ENCODE measurements at places on chromosomes 13 and 19.
A peak's percentile ranks its signal among the peaks of the same experiment; 100 is the strongest.

- no peak for DNase-seq
These were observed 1580.4 kb upstream of the PRR20A start for GRCh38 chr13:55560331-55560730.

DNA sequence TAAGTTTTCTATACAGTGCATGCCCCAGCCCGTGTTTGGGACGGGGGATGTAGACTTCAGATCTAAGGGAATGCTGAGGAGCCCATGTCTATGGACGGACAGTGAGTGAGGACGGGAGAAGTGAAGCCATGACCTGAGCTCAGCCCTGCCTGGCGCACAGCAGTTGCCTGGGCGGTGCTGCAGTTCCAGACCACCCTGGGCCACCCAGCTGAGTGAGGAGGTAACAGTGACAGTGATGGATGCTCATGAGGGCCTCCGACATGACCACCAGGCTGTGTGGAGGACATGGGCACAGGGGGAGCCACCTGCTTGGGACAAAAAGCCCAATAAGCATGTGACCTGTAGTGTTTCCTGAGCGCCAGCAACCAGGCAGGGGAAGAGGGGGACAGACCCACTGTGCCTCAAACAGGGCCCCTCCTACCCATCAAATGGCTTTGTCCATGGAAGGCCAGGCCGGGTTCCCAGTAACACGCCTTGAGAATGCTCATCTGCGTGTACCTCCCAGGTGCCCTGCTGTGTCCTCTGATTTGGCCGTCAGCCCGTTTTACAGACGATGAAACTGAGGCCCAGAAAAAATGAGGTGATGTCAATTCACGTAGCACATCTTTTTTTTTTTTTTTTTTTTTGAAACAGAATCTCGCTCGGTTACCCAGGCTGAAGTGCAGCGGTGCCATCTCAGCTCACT, 22.6 kb downstream of the NOSIP start:
- no peak for DNase-seq

- no peak for DNase-seq
These were observed 6.6 kb upstream of the FLT1 start for GRCh38 chr13:28501547-28501946.

GRCh38 chr13:99265162-99265800, 7.1 kb upstream of the GPR18 start:
- no peak for DNase-seq

- DNase-seq: no peak
These were observed 50.3 kb downstream of the GSX1 start for GRCh38 chr13:27842571-27842970.

- no peak for DNase-seq
These were observed 336.3 kb downstream of the HS6ST3 start for GRCh38 chr13:96426167-96426566.

GRCh38 chr13:40114305-40114896, 458.9 kb downstream of the COG6 start:
- DNase-seq: no peak

DNA sequence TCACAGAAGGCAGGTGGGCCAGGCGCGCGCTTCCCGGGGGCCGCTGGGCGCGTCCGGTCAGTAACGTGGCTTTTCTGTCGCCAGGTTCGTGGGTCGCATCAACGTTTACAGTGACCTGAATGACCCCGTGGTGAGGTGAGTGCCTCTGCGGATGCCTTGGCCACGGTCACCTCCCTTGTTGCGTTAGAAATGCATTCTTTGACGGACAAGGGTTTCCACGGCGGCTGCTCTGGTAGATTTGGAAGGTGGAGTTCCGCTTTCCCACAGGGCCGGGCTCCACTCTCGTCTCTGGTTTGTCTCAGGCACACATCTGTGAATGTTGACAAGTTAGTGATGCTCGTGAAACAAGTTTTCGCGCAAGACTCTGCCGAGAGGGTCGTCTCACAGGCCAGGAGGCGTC, 130.0 kb downstream of the ATP11A start:
- DNase-seq: no peak

- peak; percentile 68 for DNase-seq
These were observed 2.5 kb downstream of the LDLR start for GRCh38 chr19:11091703-11092153.

DNA sequence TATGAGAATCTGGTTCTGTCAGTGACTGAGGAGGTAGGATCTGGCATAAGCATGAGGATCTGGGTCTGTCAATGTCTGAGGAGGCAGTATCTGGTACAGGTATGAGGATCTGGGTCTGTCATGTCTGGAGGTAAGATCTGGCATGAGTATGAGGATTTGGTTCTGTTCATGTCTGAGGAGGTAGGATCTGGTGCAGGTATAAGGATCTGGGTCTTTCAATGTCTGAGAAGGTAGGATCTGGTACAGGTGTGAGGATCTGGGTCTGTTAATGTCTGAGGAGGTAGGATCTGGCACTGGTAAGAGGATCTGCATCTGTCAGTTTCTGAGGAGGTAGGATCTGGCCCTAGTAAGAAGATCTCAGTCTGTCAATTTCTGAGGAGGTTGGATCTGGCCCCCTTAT, 12.4 kb upstream of the PDCD2L start:
- DNase-seq: peak; percentile 45

DNA sequence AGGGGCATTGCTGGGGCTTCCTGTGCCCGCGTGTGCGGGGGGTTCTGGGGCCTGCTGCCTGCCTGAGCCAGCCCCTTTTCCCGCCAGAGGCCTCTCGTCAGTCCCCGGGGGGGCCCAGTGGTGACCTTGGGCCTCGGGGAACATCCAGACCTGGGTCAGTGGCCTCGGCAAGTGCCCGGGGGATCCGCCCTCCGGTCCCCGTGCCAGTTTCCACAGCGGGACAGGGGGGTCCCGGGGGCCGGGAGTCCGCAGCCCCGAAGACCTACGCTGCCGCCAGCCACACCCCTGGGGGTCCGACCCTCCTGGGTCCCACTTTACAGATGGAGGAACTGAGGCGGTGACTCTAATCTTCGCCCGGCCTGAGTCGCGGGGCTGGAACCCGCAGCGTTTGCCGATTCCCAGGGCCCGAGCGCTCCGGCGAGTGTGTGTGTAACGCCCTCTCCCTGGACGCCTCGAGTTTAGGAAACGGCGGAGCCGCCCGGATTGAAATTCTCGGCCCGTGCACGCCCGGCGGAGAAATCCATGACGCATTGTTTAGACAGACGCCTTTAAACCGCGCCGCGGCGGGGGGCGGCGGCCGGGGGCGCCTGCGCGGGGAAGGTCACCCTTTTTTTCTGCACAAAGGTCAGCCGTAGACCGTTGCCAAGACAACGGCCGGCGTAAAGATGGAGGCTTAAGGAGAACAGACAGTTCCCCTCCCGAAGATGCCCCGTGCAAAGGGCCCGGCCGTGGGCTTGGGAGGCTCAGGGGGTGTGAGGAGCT, 39.3 kb downstream of the EFNA2 start:
- DNase-seq: peak; percentile 94

DNA sequence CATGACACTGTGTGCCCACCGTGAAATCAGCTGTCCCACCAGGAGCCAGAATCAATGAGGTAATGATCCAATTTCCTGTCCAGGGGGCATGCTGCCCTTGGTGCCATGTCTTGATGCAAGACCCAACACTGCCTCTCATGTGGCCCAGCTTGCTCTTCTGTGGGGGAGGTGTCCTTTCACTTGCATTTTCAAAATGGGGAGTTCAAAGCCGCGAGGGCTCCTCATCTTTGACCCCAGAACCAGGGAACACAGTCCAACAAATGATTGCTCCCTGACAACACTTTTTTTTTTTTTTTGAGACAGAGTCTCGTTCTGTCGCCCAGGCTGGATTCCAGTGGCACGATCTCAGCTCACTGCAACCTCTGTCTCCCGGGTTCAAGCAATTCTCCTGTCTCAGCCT, 64.1 kb downstream of the FGF9 start:
- DNase-seq: no peak

Measured in AG20443 (cell line).